Astrocyte (in vitro differentiated cells and primary cell): ENCODE measurements at places on chromosomes 13 and 19. TPM values are rescaled to one million over a fixed set of nuclear protein-coding genes. Genes with fewer than 3 reads are reported as not detected.

DNA sequence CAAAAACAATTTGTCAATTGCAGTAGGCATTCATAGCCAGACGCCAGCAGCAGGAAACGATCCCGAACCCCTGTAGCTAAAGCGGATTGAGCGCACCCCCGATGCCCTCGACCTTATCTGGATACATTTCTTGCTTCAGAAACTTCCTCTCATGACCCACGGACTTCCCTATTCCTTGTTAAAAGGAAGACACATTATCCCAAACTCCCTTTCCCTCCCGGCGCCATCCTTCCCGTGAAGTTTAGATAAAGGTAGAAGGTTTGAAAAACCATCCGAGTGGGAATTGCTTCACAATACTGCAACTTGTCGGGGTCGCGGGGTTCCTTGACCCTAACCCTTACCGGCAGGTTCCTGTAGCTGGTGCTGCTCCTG, 977 bp downstream of the PCDH20 start:
- H3K27me3 ChIP-seq, result peaks cover 31% of the 10 kb centered on the region
- H3K27ac ChIP-seq, result no peak overlapping the region
- H3K36me3 ChIP-seq, result no peaks in the 10 kb centered on the region
- peak overlapping the region; percentile 48 for H3K4me3 ChIP-seq
- peaks cover 4% of the 10 kb centered on the region for H3K4me1 ChIP-seq

DNA sequence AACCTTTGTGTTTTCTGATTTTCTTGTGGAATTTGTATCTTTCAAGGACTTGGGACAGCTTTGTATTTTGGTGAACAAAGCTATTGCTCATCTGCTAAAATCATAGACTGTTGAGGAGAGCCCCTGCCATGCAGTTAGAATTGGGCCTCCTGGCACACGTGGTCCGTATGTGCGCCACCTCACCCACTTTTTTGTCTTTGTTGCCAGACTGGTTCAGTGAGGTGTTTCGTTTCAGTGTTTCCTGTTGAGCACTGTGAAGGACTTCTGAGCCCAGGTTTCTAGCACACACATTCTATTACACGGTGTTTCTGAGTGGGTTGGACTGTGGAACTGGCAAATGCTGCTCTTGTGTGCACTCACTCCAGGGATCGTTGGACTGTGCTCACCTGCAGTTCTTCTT, 37.6 kb upstream of the RNF113B start:
- no peak for DNase-seq
- H3K4me1 ChIP-seq, result peaks cover 43% of the 10 kb centered on the region
- H3K27ac ChIP-seq, result peak overlapping the region; percentile 41
- no peak overlapping the region for H3K4me3 ChIP-seq

Gene IZUMO2
- not detected in 2 replicates for total RNA-seq

Gene CYP2S1
- total RNA-seq, result 6.2 and 11.1 TPM in 2 replicates

Gene ZNF534
- not detected in 2 replicates for total RNA-seq
